ENCODE measurements at places on chromosomes 7 and 10.

- DNase-seq = no peak
Observed at GRCh38 chr7:85564861-85565260, 378.0 kb upstream of the SEMA3D start.

DNA sequence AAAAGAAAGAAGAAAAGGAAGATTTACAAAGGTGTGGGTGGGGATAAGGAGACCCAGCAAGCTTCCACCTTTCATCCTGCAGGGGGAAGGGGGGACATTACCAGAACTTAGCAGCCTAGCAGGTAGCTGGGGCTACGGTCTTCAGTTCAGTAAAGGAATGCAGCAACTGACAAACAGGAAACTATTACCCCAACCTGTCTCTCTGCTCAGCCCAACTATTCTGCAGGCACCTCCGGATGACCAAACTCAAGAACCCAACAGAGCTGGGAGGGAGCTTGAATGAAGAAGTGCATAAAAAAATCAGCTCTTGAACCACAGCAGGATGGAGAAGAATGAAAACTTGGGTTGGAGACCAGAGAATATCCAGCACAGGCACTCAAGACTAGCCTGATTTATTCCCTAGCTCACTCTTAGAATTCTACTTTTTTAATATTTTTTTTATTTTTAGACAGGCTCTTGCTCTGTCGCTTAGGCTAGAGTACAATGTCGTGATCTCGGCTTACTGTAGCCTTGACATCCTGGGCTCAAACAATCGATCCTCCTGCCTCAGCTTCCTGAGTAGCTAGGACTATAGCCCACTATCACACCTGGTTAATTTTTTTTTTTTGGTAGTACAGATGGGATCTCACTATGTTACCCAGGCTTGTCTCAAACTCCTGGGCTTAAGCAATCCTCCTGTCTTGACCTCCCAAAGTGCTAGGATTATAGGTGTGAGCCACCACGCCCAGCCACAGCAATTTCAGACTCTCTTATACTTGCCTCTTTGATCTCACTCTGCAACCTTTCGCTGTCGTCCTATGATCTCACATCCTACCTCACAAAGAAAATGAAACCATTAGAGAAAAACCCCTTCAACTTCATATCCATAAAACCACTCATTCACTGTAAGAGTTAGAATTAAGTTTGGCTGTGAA lies 18.5 kb upstream of the C10orf67 start:
- DNase-seq = no peak

DNA sequence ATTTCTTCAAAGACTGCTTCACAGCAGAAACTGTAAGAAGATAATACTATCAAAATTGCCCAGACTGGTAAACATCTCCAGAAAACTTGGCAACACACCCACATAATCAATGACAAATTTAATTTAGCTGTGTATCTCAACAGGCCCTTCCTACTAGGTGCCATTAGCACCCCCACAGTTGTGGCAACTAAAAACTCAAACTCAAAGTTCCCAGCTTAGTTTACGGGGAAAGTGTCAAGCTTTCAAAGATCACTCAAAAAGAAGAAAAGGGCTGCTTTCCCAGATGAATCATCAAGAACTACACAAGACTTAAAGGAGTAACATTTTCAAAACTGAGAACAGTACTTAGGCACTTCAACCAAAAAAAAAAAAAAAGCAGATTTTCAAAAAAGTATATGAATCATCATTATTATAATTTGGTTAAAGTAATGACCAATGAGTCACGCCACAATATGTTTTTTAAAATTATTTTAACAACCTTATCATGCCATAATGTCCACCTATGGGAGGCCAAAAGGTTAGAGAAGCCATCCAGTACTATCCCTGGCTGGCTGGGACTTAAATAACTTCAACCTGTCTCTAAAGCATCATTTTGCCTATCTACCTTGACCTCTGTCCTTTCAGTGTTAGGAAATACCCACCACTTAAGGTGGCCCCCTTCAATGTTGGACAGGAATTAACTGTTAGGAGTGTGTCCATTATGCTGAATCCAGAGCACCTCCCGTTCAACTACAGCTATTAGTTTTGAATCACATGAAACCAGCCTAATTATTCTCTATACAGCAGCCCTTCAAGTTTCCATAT lies 90.8 kb downstream of the ZFAND4 start:
- no peak for DNase-seq

- DNase-seq = no peak
Observed at GRCh38 chr7:121313220-121313792, 15.5 kb upstream of the WNT16 start.

DNA sequence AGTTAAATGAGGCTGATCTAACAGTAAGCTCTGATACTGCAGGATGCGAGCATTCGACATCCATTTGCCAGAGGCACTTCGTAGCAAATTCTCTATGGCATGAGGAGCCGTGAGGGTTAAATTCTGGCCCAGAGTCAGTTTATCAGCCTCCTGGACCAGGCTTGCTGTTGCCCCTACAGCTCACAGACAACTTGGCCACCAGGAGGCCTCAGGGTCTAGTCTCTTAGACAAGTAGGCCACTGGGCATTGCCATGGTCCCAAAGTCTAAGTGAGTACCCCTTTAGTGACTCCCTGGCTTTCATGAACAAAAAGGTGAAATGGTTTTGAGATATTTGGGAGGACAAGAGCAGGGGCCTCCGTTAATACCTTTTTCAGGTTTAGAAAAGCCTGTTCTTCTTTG lies 178.0 kb upstream of the MBL2 start:
- no peak for DNase-seq

DNA sequence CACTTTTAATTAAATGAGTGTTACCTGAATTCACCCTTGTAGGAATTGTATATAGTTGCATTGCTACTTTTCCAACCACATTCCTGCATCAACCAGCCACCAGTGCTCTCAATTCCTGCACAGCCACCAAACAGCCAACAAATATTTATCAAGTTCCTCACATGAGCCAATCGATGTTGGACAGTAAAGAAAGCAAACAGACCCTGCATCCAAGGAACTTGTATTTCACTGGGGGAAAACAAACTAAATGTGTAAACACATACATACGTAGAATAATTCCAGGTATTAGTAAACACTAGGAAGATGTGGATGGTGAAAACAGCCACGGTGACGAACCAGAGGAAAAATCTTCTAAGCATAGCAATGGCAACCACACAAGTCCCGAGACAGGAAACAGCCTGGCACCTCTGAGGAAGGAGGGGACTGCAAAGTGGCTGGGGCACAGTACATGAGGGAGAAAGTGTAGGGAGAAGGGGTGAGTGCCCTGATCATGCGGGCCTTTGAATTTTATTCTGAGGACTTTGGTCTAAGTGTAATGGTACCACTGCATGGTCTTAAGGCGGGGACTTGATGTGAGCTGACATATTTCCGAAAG lies 111.2 kb downstream of the XRCC2 start:
- no peak for DNase-seq

DNA sequence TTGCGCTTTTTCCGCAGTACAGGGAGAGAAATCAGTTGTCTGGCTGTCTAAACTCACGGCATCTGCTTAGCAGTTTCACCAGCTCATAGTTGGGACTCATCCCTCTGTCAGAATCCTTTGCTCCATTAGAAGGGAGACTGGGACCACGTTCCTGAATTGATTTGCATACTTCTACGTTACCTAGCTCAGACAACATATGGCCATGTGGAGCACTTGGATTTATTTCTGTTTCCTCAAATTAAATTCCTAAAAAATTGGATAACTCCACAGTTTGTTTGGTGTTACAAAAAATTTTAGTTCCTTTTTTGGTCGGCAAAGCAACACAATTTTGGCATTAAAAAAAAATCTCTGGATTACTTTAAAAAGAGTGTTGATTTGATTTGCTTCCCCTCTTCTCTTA lies 614.0 kb downstream of the AUTS2 start:
- no peak for DNase-seq

- DNase-seq = no peak
Observed at GRCh38 chr7:25297278-25297677, 69.0 kb upstream of the NPVF start.

GRCh38 chr7:117152213-117153007 lies 170.4 kb downstream of the WNT2 start:
- no peak for DNase-seq

GRCh38 chr10:96090463-96090800 lies 39.7 kb upstream of the ZNF518A start:
- no peak for DNase-seq

DNA sequence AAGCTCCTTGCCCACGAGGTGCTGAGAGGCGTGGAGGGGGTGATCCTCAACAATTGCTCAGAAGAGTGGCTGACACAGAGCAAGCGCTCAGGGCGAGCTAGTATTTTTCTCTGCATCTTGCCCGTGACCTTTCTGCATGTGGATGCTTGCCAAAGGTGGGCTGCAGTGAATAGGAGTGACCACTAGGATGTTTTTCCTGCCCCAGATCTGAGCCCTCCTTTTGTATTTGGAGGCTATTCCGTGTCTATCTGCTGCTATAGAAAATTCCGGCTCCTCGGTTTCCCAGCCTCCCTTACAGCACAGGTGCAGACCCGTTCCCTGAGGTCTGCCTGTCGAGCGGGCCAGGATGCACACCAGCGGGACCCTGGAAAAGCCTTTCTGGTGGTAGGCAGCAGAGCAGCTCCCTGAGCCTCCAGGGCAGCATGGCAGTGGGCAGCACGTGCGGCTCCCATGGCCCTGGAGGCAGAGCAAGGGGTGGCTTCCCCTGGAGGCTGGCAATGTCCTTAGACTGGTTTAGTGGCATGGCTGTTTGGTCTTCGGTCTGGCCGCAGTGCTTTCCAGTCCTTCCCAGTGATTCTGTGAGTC lies 145.1 kb upstream of the PCBD1 start:
- DNase-seq = no peak

GRCh38 chr7:37765872-37766525 lies 82.4 kb upstream of the NME8 start:
- peak; percentile 79 for DNase-seq

GRCh38 chr10:104822088-104822487 lies 181.0 kb downstream of the SORCS3 start:
- no peak for DNase-seq

DNA sequence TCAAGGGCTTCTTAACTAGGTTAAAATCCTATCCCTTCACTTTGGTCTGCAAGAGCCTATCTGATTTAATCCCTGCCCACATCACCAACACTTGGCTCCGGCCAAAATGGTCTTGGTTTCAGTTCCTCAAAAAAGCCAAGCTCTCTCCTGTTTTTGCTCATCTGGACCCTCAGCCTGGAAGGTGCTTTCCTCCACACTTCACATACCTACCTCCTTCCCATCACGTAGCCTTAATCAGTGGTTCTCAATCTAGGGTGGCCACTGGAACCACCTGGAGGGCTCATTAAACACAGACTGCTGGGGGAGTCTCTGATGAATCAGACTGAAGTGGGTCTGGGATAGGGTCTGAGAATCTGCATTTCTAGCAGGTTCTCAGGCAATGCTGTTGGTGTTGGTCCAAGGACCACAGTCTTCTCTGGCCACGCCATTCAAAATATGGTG lies 227.0 kb upstream of the AOAH start:
- DNase-seq = peak; percentile 29

DNA sequence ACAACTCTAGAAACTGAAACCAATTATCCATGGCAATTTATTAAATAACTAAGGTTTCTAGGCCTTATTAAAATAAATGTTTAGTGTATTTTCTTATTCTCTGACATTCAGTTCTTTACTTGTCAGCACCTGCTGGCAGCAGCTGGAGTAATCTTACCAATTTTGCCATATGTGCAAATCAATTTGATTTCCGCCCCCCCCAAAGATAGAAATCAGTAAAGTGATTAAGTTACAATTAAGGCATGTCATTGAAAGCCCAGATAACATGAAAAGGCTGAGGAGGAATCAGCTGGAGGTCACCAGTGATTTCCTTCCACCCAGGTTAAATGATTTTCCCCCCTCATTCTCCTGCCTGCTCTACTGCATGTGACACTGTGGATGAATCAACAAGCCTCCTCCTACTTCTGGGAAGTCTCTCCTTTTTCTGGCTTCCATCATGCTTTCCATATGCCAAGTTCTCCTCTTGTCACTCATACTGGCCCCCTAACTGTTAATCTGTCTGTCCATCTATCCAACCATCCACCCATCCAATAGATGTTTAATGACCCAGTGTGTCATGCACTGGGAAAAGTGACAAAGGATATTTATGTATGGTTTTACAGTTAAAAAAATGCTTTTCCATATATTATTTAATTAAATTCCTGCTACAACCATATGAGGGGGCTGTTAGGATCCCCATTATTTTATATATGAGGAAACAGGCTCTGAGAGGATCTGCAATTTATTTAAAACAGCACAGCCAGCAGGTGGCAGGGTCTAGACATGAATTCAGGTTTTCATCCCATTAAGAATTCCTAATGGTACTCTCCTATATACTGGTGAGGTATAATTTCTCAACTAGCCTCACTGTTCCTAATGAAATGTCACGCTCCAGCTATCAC lies 116.5 kb downstream of the ATXN7L1 start:
- no peak for DNase-seq

- DNase-seq = no peak
Observed at GRCh38 chr7:15839416-15840100, 153.1 kb upstream of the MEOX2 start.

GRCh38 chr7:55441774-55442522 lies 76.8 kb downstream of the LANCL2 start:
- no peak for DNase-seq

DNA sequence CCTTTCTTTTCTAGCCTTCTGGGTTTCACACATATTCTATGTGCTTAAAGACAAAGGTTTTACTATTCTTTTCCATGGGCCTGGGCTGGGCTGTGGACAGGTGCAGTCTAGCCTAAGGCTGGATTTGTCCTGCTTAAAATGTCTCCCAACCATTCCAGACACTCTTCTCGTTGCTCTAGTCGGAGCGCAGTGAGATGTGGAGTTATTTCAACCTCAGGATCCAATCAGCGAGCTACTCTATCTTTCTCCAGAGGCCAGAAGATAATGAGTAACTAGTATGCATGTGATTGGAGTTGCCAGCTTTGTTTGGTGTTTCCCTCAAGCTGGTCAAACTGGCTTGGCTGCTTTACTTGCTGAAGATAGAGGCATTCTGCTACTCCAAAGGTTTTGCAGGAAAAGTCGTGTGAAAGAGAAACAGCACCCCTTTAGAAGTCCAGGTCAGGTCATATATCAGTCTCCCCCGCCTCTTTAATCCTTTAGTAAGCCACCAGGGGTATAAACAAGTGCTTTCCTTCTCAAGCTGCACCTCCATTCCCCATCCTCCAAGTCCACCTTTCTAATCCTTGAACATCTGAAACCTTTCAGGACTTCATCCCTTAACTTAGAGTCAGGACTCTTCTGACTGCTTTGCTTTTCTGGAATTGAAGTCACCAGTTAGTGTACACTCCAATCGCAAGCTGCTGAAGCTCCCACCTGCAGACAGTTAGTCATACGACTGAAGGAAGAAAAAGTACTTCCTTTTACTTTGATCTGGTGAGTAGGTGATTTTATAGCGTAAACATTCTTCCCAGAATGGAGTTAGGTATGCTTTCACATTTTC lies 78.8 kb downstream of the DNMBP start:
- DNase-seq = no peak

- no peak for DNase-seq
Observed at GRCh38 chr7:138243836-138244235, 167.6 kb downstream of the AKR1D1 start.

Measured in CD14-positive monocyte (primary cell).